MV-4-11 (cell line): ENCODE measurements at places on chromosomes 5 and 9.

DNA sequence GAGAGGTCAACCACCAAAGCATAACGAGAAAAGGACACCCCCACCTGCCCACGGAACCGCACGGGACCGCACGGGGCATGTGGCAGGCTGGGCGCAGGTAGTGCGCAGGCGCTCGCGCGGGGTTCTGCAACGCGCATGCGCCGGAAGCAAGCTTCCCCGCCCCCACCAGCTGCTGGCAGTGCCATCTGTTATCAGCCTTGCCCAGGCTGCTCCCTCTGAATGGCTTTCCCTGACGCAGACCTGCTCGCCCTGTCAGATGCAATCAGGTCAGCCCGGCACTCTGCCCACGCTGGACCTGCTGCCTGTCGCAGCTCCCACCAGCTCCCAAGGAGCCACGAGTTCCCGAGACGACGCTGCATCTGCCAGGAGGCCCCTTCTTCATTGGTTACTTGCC lies 22.8 kb downstream of the PTCH1 start:
- no peak for DNase-seq

DNA sequence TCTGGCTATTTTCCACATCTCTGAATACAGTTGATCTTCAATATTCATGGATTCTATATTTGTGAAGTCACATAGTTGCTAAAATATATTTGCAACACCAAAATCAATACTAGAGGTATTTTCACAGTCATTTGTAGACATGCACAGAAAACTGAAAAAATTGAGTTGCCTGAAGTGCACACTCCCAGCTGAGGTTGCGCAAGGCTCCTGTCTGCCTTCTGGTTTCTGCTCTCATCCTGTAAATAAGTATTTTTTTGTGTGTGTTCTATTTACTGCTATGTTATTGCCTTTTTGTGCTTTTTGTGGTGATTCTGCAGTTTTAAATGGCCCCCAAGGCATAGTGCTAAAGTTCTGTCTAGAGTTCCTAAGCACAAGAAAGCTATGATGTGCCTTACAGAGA lies 371.1 kb upstream of the GRAMD2B start:
- DNase-seq, result peak; percentile 27

DNA sequence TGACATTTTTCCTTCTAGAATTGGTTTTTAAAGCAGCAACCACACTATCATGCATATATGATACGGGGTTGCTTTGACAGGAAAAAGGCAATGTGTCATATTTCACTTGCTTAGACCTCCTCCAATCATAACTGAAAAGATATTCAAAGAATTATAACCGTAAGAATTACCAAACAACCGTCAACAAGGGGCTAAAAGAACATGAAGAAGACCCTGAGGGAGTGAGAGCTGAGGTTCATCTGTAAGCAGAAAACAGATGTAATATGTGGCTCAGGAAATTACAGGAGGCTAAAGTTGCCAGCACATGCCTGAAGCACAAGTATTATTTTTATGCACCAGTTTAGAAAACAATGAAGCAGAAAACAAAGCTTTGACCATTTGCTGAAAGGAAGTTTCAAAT lies 78.9 kb downstream of the APBA1 start:
- DNase-seq, result no peak

DNA sequence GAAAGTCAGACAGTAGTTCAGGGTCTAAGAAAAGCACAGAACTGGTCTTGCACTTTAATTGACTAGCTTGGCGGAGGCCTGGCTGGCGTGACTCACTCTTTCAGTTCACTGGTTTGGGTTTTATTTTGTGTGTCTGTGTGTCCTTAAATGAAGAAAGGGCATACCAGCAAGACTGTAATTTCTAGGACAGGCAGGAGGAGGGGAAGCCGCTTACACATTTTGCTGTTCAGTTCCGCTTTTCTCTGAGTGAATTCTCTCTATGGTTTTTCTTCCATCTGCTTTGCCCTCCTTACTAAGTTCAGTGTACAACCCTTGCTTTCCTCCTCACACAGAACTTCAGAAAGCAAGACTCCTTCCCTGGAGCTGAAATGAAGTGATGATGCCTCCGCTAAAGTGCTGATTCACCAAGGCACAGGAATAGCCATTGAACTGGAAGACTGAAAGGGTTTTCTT lies 150.8 kb downstream of the MEF2C start:
- peak; percentile 98 for DNase-seq

GRCh38 chr5:175082866-175083590 lies 358.6 kb downstream of the MSX2 start:
- no peak for DNase-seq

- no peak for DNase-seq
Measured at GRCh38 chr5:35363387-35363965, 133.2 kb upstream of the PRLR start.

DNA sequence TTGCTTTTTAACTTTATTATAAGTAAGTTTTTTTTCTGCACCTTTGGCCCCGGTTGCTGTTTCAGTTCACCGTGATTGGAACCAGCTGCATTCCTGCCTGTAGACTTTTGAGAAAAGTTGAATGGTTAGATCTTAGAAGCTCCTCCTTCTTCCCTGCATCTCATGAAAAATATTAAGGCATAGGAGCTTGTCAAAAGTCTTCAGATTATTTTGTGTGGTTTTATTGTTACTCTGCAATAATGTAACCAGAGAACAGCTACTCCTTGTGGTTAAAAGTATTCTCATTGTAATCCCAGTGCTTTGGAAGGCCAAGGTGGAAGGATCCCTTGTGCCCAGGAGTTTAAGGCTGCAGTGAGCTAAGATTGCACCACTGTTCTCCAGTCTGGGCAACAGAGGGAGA lies 3.3 kb upstream of the SLC2A8 start:
- no peak for DNase-seq

DNA sequence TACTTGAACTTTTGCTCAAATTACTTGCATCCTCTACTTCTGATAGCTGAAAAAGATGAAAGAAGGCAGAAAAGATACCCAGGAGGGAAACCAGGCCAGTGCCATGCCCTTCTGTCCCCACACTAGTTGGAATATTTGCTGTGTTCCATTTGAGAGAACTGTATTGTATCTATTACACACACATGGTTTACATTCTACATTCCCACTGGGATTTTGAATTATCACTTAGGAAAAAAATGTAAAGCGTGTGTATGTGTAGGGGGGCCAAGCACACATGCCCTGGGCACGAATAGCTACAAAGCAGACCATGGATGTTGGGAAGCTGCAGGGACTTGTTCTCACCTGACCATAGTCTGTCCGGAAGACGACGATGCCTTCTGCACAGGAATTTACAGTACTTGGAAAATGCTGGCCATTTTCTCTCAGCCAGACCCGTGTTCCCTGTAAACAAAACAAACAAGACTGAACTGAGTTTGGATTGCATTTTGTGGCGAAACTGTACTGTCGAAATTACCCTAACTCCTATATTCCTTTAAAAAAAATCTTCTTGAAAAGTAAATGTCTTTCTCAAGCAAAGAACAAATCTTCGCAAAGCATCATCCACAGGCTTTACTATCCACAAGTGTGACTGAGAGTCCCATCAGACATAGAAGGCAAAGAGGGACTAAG lies 58.7 kb downstream of the MYO10 start:
- DNase-seq, result no peak

DNA sequence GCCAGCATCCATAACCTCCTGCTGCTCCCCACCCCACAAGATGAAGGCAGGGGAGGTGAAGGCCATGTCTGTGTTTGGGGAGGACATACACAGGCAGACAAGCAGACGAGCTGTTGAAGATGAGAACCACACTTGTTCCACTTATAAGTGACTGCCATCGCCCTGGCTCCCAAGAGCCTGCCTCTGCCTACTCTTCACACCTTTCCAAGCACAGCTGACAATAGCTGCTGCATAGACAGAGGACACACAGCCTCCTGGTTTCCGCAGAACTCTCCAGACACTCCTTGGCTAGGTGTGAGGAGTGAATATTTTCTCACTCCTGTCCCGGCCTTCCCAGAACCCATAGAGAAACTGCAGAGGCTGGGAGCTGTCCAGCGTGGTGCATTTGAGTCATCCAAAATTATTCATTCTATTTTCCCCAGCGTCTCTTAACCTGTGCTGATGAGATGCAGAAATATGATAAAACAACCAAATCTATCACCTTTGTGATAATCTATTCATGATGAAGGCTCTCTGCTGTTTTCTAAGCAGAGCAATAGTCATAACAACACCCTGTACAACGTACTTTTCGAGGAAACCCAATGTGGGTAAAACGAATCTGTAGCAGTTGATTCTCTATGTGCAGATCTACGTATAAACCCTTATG lies 24.7 kb downstream of the KLF9 start:
- no peak for DNase-seq

DNA sequence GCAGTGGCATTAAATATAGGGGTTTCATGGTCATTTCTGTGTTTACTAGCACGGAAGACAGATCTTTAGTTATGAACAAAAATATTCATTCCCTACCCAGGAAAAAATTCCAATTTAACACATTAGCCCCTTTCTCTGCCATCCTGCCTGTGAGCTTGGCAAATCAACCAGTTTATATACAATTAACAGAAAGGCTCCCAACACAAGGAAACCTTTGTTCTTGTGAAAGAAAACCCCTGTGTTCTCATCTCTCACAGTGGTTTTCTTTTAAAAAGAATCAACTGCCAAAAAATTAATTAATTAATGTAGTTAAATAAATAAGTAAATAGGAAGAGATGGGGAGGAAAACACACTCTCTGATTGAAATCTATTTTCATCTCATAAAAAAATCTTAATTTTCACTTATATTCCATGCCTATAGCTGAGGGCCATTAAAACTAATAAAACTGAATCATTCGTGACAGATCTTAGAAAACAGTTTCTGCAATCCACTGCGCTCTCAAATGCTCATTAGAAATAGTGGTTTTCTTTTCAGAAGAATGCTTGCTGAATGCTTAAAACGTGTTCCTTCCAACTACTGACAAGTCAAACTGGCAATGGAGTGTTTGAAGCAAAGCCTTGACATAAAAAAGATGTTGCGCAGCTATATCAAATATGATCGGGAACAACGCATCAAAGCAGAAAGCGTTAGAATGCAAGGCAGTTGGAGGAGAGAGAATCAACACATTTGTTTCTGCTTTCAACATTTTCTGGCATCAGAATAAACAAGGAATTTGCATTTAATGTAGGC lies 387.7 kb downstream of the TLR4 start:
- DNase-seq, result no peak

DNA sequence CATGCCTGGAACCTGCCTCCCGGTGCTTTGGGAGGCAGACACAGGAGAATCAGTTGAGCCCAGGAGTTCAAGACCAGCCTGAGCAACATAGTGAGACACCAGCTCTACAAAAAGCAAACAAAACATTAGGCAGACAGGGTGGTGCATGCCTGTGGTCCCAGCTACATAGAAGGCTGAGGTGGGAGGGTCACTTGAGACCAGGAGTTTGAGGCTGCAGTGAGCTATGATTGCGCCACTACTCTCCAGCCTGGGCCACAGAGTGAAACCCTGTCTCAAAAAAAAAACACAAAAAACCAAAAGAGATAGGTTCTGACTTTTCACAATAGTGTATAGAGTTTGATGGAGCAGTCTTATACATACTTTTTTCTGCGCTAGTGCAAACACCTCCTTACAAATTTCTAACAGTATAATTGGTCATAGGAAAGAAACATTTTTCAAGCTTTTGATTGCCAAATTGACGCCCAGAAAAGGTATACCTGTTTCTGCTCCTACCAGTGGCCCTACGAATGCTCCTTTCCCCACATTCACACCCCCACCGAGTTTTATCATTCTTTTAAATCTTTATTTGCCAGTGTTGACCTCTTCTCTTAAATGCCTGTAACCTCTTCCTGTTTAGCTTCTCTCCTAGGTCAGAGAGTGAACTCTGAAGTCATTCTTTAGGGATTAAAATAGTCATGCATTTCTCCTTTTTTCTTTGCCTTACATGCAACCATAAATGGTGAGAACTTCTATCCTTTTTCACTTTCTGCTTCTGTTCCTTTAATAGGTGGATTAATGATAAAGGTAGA lies 7.5 kb downstream of the DOCK8 start:
- DNase-seq, result peak; percentile 83

DNA sequence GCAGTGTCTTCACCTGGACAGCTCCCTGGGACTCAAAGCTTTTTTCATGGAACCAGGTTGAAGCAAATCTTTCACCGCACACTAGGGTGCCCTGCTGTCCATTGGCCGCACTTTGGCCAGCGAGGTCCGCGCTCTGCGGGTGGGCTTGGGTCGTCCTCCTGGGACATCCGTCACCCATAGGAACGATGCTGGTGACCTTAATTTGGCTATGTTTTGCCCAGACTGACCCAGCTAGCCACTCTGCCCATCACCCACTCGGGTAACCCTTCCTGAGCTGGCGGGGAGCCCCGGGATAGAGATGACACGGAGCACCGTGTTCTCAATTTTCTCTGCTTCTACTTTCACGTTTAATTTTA lies 25.9 kb downstream of the ZDHHC11B start:
- no peak for DNase-seq

- no peak for DNase-seq
Measured at GRCh38 chr9:72025906-72026305, 34.5 kb downstream of the C9orf57 start.

- no peak for DNase-seq
Measured at GRCh38 chr5:6046296-6046967, 331.9 kb downstream of the MED10 start.

DNA sequence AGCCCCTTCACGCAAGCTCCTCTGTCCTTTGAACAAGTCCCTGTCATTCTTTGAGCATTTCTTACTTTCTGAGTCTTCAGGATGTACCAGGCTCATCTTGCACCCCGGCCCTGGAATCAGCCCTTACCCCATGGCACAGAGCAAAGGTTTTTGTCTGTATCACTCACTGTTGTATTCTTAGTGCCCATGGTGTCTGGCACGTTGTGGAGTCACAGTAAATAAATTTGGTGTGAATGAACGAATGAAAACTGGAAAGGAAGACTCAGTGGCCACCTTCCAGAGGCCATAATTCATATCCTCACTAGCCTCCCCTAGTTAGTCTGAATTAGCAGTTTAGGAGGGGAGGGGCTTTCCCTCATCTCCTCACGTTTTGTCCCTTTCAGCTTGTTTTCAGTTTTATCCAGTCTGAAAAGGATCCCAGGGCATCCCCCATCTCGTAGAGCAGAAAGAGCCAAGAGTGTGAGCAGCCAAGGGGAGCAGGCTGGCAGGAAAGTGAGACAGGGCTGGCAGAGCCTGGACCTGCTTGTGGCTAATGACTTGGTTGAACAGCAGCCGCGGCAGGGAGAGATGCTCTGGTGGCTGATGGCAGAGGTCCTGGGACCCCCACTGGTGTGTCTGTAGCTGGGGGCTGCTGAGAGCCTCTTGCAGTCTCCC lies 42.7 kb downstream of the ZNF618 start:
- no peak for DNase-seq
